ENCODE measurements at places on chromosomes 4 and X.

DNA sequence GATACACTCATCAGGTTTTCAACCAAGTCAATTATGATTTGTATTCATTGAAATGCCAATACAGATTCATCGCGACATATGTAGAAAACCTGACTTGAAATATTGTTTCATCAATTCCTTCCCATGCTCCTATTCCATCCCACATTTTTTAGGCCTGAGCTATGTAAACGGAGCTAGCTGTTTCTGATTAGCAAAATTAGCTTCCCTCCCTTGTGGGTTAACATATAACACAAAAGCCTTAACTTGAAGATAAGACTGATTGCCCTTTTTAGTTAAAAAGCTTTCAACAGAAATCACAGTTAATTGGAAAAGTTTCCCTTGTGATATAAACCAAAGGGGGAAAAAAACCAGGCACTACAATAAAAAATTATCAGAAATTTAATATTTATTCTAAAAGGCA is 32.8 kb upstream of the DCLK2 start:
- DNase-seq = no peak

- no peak for DNase-seq
These were observed 641.0 kb upstream of the PITX2 start for GRCh38 chr4:111263836-111264235.

GRCh38 chr4:54484383-54484782 is 173.4 kb upstream of the KIT start:
- no peak for DNase-seq

- no peak for DNase-seq
These were observed 101.5 kb downstream of the PDGFC start for GRCh38 chr4:156870131-156870530.

DNA sequence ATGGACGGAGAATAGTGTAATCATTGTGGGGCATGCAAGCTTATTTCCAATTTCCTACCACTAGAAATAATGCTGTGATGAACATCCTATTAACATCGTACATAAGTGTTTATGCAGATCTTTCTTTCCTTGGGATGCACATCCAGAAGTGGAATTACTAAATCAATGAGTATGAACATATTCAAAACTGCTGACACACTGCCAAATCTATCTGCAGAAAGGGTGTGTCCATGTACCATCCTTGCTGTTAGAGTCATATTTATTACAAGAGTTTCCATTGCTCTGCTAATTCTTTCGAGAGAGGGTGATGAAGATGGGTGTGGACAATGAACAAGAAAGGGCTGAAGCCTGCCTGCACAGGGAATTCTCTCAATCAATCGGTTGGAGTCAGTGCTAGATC is 82.6 kb downstream of the GPC4 start:
- no peak for DNase-seq

DNA sequence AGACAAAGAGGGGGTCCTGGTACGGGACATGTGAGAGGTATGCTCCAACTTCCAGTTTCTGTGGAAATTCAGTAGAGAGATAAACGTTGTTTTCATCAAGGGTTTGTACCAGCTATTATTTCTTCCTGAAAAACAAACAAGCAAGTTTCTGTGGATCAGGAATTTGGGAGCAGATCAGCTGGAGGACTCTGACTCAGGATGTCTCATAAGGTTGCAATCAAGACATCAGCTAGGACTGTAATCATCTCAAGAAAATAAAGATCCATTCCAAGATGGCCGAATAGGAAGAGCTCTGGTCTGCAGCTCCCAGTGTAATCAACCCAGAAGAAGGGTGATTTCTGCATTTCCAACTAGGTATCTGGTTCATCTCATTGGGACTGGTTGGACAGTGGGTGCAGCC is 23.5 kb upstream of the NFKB1 start:
- no peak for DNase-seq

DNA sequence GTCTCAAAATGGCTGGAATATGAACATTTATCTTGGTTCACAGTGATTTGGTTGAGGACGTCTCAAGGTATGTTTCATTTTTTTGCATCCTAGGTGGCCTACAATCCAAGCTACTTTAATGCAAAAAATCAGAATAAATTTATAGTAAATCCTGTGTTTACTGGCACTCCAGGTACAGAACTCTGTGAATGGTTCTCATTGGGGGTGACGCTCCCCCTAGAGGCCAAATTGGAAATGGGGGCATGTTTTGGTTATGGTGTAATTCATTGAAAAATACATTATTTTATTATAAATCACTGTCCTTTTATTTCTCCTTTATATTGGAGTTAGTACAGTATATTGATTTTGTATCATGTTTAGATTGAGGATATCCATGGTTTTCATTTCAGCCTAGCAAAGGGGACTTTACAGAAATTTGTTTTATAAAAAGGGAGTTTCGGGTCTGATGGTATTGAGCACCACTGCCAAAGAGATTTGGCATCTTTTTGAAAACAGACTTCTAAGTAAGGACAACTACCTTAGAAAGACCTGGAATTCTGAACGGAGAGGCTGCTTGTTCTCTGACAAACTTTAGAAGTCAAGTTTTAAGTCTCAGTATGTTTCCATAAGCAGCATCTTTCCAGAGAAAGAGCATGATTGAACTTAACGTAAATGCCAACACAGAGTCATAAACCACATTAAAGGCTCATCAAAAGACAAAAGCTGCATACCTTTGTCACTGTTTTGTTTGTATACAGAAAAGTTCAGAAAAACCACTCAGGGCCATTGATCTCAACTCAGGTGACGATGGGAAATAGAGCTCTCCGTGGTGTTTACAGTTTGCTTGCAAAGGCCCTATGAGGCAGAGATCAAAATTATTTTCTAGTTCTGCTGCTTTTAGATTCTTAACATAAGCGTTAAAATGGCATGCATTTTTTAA is 19.4 kb downstream of the MTM1 start:
- DNase-seq = peak; percentile 13

GRCh38 chrX:17567187-17567586 is 170.1 kb upstream of the SCML1 start:
- DNase-seq = no peak

Data from activated CD4-positive, CD25-positive, alpha-beta regulatory T cell (primary cell).